Vagina (tissue), 2 donors: ENCODE measurements at places on chromosomes 2 and 18.

GRCh38 chr18:9105420-9105819 lies 2.9 kb downstream of the NDUFV2 start:
- H3K27ac ChIP-seq, result peak overlapping the region; percentile 43
- H3K36me3 ChIP-seq, result no peaks in the 10 kb centered on the region
- H3K4me3 ChIP-seq, result peak overlapping the region; percentile 78

GRCh38 chr18:9177466-9177865 lies 40.9 kb downstream of the ANKRD12 start:
- peaks cover 48% of the 10 kb centered on the region for H3K4me1 ChIP-seq
- H3K27me3 ChIP-seq, result no peaks in the 10 kb centered on the region
- no peaks in the 10 kb centered on the region for H3K36me3 ChIP-seq
- H3K27ac ChIP-seq, result no peak overlapping the region

GRCh38 chr18:55466789-55467188 lies 121.2 kb downstream of the TCF4 start:
- no peaks in the 10 kb centered on the region for H3K36me3 ChIP-seq
- no peak for DNase-seq
- no peaks in the 10 kb centered on the region for H3K4me1 ChIP-seq
- no peaks in the 10 kb centered on the region for H3K27me3 ChIP-seq
- H3K4me3 ChIP-seq, result no peak overlapping the region

GRCh38 chr2:157761520-157761919 lies 114.6 kb downstream of the ACVR1 start:
- no peak overlapping the region for H3K27ac ChIP-seq
- H3K4me1 ChIP-seq, result no peaks in the 10 kb centered on the region
- DNase-seq, result no peak
- H3K27me3 ChIP-seq, result no peaks in the 10 kb centered on the region
- peaks cover 59% of the 10 kb centered on the region for H3K36me3 ChIP-seq
- no peak overlapping the region for H3K4me3 ChIP-seq

GRCh38 chr2:391696-392095 lies 103.8 kb upstream of the ALKAL2 start:
- H3K4me3 ChIP-seq, result no peak overlapping the region
- DNase-seq, result no peak
- no peaks in the 10 kb centered on the region for H3K4me1 ChIP-seq
- H3K27me3 ChIP-seq, result no peaks in the 10 kb centered on the region
- no peaks in the 10 kb centered on the region for H3K36me3 ChIP-seq
- H3K27ac ChIP-seq, result no peak overlapping the region

DNA sequence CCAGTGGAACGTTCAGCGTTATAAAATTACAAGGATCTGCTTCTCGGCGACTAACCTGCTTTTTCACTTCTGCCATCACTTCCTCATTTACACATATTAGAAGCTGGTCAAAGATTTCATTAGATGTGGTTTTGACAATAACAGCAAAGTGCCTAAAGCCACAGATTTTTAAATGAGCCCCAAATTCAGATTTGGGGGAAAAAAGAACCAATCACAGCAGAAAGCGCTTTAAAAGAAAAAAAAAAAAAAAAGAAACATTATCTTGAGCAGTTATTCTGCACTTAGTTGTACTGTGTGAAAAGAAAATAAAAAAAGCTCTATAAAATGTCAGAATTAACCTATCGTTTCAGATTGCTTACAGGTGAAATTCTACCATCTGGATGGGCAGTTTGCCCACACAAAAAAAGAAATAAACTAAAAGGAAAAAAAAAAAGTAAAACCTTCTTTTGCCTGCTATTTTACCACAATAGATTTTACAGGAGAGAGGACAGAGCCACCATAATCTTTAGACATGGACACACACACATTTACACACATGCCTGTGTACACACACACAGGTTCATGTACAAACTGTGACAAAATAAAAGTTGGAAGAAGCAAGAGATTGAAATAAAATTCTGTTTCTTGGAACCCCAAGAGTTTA lies 167.2 kb downstream of the TCF4 start:
- peaks cover 41% of the 10 kb centered on the region for H3K4me1 ChIP-seq
- no peaks in the 10 kb centered on the region for H3K27me3 ChIP-seq
- DNase-seq, result no peak
- H3K27ac ChIP-seq, result peak overlapping the region; percentile 85
- peak overlapping the region; percentile 32 for H3K4me3 ChIP-seq

DNA sequence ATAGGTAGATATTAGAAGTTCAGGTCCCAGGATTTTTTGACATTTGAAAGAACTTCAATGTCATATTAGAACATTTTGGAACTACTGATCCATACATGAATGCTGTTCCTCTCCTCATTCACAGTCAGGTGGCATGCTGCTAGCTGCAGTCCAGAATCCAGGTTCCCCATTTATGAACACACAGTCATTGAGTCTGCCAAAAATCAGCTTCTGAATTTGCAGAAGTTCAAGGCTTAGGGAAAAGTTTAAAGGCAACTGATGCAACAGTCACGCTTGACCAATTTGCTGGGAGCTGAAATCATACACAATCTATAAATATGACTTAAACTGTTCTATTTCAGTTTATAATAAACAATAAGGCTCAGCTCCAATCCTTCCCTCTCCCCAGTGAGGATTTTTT lies 17.3 kb upstream of the TTR start:
- H3K27me3 ChIP-seq, result no peaks in the 10 kb centered on the region
- H3K36me3 ChIP-seq, result no peaks in the 10 kb centered on the region
- no peaks in the 10 kb centered on the region for H3K4me1 ChIP-seq

- peaks cover 8% of the 10 kb centered on the region for H3K36me3 ChIP-seq
- H3K4me1 ChIP-seq, result no peaks in the 10 kb centered on the region
- no peak overlapping the region for H3K4me3 ChIP-seq
- H3K27ac ChIP-seq, result no peak overlapping the region
- DNase-seq, result no peak
These were observed 10.4 kb downstream of the CHST10 start for GRCh38 chr2:100407073-100407472.

DNA sequence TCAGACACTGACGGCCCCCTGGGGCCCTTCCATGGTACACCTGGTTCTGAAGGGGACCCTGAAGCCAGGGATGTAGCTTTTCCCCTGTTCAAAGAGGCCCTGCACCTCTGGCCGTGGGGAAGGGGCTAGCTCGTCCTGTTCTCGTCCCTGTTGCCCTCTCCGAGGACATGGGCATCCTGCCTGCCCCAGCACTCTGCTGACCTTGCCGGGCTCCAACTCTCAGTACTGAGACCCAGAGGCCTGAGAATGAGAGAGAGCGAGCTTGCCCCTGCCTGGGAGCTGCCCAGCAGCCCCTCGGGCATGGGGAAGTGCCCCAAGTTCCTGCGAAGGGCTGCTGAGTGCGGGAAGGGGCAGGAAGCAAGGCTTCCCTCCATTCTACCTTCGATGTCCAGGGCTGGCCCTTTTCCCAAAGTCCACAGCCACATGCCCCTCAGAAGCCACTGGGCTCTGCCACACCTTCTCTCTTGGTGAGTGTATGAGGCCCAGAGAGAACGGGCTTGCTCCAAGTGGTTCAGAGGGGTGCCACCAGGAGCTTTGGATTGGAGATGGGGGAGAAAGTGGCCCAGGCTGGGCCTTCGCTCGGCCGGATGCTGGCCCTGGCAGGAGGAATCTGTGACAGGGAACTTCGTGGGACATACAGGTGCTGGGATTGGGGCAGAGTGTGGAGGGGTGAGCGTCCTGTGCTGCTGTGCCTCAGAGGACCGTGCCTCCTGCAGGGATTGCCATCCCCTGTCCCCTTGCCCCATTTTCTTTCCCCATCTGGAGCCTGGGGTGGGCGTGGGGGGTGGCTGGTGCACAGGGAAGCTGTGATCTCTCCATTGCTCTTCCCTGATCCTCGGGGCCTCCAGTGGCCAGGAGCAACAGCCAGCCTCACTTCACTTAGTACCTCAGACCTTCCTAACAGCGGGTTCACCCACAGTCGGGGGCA lies 50.8 kb downstream of the KCNIP3 start:
- peak overlapping the region; percentile 62 for H3K4me3 ChIP-seq
- H3K27me3 ChIP-seq, result no peaks in the 10 kb centered on the region
- DNase-seq, result peak; percentile 86
- peaks cover 31% of the 10 kb centered on the region for H3K4me1 ChIP-seq

GRCh38 chr2:19336781-19337180 lies 21.6 kb downstream of the OSR1 start:
- no peak overlapping the region for H3K4me3 ChIP-seq
- no peak overlapping the region for H3K27ac ChIP-seq
- DNase-seq, result no peak
